ENCODE measurements at places on chromosomes 11 and 22.

DNA sequence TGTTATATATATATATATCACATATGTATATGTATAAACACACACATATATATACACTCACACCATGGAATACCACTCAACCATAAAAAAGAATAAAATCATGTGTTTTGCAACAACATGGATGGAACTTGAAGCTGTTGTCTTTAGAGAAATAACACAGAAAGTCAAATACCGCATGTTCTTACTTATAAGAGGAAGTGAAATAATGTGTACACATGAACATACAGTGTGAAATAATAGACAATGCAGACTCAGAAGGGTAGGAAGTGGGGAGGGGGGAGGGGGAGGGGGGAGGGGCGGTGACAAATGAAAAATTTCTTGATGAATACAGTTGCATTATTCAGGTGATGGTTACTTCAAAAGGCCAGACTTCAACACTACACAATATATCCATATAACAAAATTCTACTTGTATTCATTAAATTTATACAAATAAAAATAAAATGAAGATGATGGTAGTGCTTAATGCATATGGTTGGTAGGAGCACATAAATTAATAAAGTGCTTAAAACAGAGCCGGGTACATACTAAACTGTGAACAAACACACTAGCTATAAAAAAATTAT lies 5.8 kb upstream of the OR5B2 start:
- DNase-seq, result no peak

DNA sequence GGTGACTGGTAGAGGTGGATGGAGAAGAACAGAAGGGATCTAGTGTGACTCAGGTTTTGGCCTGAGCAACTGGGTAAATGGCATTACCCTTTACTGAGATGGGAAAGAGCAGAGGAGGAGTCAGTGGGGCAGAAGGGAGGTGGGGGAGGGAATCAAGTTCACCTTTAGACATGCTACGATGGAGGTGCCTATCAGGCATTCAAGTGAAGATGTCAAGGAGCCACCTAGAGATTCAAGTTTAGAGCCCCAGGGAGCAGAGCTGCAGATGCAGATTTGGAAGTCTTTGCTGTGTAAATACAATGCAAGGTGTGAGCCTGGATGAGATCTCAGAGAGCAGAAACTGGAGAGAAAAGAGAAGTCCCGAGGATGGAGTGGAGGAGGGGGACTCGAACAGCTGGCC lies 979 bp upstream of the MOGAT2 start:
- DNase-seq, result no peak

GRCh38 chr11:123429913-123430720 lies at the start of gene GRAMD1B:
Gene GRAMD1B, plus strand, starts transcription at chr11:123430269. Its CDS starts 524 bp downstream, at chr11:123430793.
- DNase-seq, result no peak

- no peak for DNase-seq
These were observed 34.2 kb downstream of the MICAL3 start for GRCh38 chr22:17990147-17990546.

GRCh38 chr11:104618954-104619353 lies 279.3 kb downstream of the CASP12 start:
- DNase-seq, result no peak

- no peak for DNase-seq
These were observed 21.3 kb upstream of the PIK3IP1 start for GRCh38 chr22:31313366-31314147.

DNA sequence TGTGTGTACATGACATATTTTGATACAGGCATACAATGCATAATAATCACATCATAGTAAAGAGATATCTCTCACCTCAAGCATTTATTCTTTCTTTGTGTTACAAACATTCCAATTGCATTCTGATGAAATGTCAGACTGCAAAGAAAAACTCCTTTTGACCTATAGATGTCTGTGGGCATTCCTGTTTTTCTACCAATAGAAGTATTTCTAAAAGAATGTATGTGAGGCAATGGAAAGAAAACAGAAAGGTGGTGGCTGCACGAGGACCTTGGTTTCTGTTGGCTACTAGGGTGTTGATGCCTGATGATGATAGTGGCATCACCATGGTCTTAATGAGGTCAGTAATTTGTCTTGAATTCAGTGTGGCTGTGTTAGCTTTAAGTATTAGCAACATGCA lies 137.0 kb upstream of the ANO3 start:
- no peak for DNase-seq

GRCh38 chr11:58629857-58630256 lies 7.4 kb downstream of the CNTF start:
- DNase-seq, result no peak

DNA sequence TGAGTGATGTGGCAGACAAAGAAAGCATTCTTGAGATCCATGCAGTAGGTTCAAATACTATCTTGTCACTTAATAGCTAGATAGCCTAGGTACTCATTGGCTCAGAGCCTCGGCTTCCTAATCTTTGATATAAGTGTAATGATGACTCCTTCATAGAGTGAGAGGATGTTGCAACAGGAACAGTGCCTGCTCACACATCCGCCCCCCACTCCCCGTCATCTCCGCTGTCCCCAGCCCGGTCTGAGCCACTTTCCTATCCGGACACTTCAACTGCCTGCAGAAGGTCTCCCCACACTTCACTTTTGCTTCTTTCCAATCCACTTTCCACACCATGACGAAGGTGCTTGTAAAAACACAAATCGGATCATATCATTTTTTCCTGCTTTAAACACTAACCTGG lies 128.8 kb downstream of the NTM start:
- DNase-seq, result no peak

- DNase-seq, result no peak
These were observed 22.5 kb upstream of the MPPED1 start for GRCh38 chr22:43389227-43389836.

- no peak for DNase-seq
These were observed 1254.7 kb downstream of the BRD1 start for GRCh38 chr22:48572951-48573350.

- no peak for DNase-seq
These were observed 8.3 kb downstream of the CLCF1 start for GRCh38 chr11:67364783-67365722.

DNA sequence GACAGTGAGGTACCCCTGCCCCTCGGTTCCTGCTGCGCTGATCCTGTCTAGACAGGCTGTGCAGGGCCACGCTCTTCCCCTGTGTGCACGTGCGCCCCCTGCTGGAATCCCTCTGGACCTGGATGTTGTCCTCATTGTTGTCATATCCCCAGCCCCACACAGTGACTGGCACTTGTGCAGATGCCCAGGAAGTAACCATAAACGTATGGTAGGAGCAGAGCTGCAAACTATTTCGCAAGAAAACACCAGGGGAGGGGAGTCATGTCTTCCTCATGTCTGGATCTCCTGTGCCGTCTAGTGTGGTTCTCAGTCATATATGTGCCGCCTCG lies 114.7 kb downstream of the CRYBB2 start:
- DNase-seq, result no peak

- DNase-seq, result no peak
These were observed 4.4 kb downstream of the MAP3K11 start for GRCh38 chr11:65609665-65610064.

DNA sequence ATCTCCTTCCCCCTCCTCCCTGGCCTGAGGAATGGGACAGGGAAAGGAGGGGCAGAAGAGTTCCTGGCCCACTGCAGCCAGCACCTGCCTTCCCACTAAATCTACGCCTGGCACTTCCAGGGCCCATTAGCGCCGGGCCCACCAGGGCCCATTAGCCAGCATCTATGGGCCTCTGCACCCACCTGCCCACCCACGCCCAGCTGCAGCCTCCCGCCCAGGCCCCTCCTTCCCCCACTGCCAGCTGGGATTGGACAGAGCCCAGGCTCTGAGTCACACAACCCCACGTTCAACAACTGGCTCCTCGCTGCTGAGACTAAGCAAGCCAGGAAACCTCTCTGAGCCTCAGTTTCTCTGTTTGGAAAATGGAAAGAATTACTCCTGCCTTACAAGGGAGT lies 48.7 kb downstream of the CYTH4 start:
- no peak for DNase-seq

- no peak for DNase-seq
These were observed 8.0 kb upstream of the OR52L1 start for GRCh38 chr11:5994791-5995190.

GRCh38 chr11:93524858-93525257 lies 18.3 kb downstream of the SMCO4 start:
- DNase-seq, result no peak

- DNase-seq, result no peak
These were observed 6.8 kb downstream of the LIF start for GRCh38 chr22:30239488-30240405.

GRCh38 chr22:27156821-27157489 lies 499.6 kb downstream of the MIAT start:
- no peak for DNase-seq

GRCh38 chr11:87878373-87878825 lies 296.8 kb downstream of the RAB38 start:
- DNase-seq, result no peak

- no peak for DNase-seq
These were observed 21.5 kb downstream of the TOLLIP start for GRCh38 chr11:1287928-1288327.

DNA sequence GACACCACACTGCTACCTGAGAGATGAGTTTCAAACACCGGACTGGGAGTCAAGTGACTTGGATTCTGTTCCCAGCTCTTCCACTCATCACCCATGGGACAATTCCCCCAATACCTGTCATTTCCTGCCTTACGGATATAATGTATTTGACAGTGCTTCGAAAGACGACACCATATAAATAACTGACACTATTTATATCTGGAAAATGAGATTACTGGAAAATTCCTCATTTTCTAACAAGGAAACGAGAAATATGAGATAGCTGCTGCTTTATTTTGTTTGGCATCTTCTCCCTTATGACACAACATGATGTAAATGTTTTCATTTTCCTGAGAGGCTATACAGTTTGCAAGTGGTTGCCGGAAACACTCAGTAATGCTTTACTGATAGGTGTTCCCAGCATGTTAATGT lies 8.6 kb downstream of the HSCB start:
- no peak for DNase-seq

- no peak for DNase-seq
These were observed 179.7 kb downstream of the IGLL1 start for GRCh38 chr22:23400286-23400981.

DNA sequence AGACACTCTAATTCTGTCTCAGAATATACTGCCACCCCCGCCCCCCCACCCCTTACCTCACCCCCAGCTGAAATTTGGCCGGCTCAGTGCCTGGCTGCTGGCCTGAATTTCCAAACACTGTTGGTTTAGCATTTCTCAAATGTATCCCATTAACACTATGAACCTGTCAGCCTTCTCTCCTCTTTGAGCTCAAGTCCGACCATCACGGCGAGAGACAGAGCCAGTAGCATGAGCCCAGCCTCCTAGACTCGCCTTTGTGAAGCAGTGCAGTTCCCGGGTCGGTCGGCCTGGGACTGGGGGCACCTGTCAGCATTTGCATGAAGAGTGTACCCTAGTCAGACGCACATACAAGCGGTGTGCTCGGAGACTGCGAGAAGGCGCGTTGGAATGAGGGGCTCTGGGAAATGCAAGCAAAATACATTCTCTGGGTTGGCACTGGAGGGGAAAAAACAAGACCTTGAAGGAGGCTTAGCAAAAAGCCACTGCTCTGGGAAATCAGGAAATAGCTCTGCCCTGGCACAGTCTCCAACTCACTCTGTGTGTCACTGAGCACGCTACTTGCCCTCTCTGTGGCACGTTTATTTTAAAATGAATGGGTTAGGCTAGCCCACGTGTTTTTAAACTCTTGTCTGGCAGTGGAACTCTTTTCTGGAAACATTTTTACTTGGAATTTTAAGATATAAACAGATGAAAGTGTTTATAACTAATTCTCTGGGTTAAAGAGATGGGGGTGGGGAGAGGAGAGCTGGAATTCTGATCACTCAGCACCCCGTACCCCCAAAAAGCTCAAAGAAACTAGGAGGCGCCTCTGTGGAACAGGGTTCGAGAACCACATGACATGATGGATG lies 108.3 kb downstream of the TIMP3 start:
- DNase-seq, result no peak

DNA sequence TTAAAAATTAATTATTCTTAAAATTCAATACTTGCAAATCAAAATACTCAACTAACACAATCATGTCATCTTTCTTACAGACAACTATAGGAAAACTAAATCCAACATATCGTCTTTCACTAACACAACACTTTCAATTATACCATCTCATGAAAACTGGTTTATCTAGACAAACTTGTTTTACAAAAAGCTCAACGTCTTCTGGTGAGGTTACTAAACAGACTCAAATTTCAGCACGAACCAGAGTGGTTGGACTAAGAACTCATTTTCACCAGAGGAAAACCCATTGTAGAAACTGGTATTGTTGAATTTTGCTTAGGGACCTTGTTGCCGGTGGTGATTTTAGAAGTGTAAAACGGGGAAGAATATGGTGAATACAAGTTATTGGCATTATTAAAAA lies 52.2 kb downstream of the NUP98 start:
- no peak for DNase-seq

DNA sequence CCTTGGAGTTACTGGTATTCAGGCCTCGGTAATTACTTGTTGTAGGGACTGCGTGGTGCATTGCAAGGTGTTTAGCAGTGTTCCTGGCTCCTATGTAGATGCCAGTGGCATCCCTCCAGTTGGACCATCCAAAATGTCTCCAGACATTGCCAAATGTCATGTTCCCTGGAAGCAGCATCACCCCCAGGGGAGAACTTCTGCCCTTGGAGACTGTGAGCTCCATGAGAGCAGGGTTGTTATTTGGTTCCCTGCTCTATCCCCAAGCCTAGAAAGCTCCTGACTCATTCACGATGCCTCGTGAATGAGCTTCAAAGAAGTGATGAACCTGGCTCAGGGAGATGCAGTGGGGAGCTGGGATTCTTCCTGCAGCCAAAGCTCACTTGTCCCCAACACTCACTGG lies 4.8 kb upstream of the CD248 start:
- DNase-seq, result no peak

DNA sequence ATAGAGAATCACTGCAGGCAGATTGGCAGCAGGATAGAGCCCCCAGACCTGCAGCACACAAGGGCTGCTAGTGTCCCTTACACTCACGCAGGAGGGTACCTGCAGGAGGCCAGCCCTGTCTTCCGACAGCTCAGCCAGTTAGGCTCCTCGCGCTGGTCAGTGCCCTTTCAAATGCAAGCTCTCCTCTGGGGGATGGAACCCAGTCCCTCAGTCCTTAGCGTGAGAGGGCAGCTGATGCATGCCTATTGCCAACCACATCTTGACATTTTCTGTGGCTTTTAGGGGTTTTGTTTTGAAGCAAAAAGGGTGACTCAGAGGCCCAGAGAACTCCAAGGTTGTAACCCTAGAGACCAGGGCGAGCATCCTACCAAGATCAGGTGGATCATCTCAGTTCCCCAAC lies 40.0 kb downstream of the WNT11 start:
- no peak for DNase-seq

- DNase-seq, result no peak
These were observed 1479.2 kb downstream of the TBC1D22A start for GRCh38 chr22:48241658-48242057.

- DNase-seq, result no peak
These were observed 545 bp upstream of the ZDHHC13 start for GRCh38 chr11:19116276-19116970.

DNA sequence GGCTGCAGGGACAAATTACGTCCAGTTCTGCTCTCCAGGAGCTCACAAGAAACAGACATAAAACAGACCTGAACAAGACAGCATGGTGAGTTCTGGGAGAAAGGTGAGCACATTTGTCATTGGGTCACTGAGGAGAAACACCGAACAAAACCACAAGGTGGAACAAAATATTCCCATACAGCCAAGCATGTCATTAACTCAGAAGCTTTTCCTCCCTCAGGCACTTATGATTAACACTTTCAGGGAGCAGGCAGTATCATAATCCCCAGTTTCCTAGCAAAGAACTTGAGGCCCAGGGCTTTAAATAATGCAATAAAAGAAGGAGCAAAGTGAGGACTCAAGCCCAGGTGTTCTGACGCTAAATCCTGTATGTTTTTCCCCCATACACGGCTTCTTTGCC lies 43.0 kb downstream of the P4HA3 start:
- no peak for DNase-seq

- no peak for DNase-seq
These were observed 3.5 kb downstream of the MYO18B start for GRCh38 chr22:25745341-25746011.
